ENCODE measurements at places on chromosomes 11 and 22. TPM values are rescaled to one million over a fixed set of nuclear protein-coding genes. Genes with fewer than 3 reads are reported as not detected.

P4HA3 gene
- polyA plus RNA-seq = 0.05 TPM

TEAD1 gene
- polyA plus RNA-seq = 15.6 TPM

GRK3 gene
- 7.5 TPM for polyA plus RNA-seq

LYVE1 gene
- not detected for polyA plus RNA-seq

SLC6A5 gene
- not detected for polyA plus RNA-seq

SSTR3 gene
- 0.61 TPM for polyA plus RNA-seq

COA4 gene
- 371 TPM for polyA plus RNA-seq

DNAJB7 gene
- polyA plus RNA-seq = not detected

ACRV1 gene
- polyA plus RNA-seq = not detected

NTM gene
- polyA plus RNA-seq = 12.9 TPM

ST14 gene
- 31.8 TPM for polyA plus RNA-seq

MB gene
- 1.7 TPM for polyA plus RNA-seq

GLYATL1B gene
- not detected for polyA plus RNA-seq

TIGD3 gene
- 1.1 TPM for polyA plus RNA-seq

OR5AS1 gene
- not detected for polyA plus RNA-seq
